GM18507 (cell line): ENCODE measurements at places on chromosomes 1 and 21.

DNA sequence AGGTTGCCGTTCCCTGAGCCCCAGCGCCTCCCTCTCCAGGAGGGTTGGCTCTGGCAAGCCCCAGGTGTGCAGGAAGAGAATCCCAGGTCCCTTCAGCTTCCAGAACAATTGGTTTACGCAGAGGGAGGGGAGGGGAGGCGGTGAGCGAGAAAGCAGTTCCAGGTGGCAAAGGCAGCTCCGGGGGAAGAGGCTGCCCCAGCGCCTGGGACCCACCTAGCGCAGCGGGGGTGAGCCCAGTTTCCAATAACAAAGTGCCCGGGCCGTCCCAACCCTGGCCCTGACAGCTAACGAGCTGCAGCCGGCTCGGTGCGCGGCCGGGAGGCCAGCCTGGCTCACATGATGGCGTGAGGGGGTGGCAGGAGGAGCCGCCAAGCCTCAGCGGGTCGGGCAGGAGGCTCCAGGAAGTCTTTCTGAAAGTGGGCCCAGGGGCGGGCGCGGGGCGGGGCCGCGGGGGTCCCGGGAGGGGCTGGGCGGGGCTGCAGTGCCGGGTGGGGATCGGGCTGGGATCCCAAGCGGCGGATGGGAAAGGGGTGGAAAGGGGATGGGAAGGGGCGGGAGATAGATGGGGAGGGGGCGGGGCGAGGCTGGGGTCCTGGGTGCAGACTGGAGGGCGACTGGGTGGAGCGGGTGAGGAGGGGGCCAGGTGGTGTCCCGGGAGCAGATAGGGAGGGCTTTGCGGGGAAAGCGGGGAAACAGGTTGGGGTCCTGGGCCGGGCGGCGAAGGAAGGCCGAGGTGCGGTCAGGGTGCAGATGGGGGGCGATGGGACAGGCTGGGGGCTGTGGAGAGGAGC is 22.8 kb downstream of the DHRS3 start:
- no peak for DNase-seq

DNA sequence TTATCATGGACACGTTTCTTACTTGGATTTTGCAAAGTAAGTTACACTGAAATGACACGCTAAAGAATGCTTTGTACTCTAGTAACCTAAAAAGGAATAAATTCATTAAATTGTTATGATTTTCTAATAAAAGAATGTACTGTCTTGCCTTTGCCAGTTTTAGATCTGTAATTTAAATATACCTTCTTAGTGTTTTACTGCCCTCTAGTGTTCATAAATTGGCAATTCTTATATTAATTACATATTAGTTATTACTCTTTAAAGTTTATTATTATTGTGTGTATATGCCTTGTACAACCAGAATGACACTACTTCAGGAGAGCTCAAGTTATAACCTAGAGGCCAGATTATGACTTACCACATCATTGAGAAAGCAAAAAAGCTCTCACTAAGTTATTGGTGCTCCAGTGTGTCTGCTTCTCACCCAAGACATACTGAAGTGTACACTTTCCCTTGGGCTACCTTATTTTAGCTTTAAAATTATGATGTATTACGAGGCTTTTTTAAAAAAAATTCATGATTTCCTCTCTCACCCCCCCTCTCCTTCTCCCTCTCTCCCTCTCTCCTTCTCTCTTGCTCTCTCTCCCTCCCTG is 169.9 kb downstream of the HS2ST1 start:
- peak; percentile 14 for DNase-seq

- no peak for DNase-seq
These were observed 59.0 kb downstream of the ERI3 start for GRCh38 chr1:44296086-44296485.

DNA sequence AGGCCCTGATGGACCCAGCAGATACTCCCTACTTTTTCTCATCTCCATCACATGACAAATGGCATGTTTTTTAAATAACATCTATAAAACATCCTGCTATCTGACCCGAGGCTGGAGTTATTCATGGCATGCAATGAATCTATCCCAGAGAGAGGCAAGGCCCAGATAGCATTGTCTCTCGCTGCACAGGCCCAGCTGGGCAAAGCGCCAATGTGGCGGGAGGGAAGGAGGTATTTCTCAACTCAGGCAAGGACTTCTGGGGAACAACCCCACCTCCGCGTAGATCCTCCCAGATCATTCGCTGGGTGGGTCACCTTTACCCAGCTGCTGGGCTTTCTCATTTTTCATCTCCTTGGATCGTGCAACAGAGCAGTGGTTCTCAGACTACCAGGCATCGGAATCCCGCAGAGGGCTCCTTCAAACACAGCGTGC is 59.8 kb downstream of the ERG start:
- DNase-seq, result no peak

DNA sequence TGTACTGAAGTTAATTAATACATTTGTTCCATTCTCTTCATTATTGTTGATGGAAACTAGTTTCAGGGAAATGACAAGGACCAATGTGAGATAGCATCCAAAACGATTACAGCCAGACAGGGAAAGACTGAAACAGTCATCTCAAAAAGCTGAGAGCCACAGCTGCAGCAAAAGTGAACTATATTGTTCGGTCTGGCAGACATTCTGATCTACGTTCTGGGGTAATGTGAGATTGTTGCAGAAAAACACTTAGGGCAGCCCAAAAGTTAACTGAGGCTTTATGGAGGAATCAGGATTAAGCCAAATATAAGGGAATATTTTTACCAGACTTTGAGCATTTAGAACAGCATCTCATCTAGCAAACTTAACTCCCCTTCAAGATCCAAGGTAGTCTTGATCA is 112.9 kb downstream of the LRRC40 start:
- no peak for DNase-seq

DNA sequence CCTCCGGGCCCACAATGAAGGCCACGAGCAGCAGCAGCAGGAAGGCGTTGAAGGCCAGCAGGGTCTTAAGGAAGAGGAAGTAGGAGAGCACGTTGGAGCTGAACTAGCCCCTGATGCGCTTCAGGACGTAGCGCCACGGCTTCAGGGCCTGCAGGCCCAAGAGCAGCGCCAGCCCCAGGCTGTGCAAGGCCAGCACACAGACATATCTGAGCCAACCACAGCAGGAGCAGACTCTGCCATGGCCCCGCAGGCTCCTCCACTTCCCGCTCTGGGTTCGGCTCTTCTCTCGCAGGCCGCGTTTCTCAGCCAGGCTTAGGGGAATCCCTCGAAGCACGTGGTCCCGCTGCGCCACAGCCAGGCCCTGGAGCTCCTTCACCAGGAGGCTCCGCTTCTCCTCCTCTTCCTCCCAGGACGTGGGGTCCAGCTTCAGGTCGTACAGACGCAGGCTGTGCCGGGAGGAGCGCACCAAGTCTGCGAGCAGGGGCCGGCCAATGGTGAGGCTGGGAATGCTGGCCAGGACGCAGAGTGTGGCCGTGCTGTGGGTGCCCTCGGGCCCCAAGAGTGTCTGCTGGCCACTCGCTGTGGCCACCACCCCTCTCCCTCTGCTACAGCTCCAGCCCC is 41.7 kb downstream of the ZNF691 start:
- DNase-seq, result no peak
